ENCODE measurements at places on chromosomes 3 and 15.

GRCh38 chr15:101381671-101382212 lies 86.7 kb upstream of the SNRPA1 start:
- no peak for DNase-seq

GRCh38 chr3:98900265-98901118 lies 1.0 kb downstream of the DCBLD2 start:
- DNase-seq = no peak

DNA sequence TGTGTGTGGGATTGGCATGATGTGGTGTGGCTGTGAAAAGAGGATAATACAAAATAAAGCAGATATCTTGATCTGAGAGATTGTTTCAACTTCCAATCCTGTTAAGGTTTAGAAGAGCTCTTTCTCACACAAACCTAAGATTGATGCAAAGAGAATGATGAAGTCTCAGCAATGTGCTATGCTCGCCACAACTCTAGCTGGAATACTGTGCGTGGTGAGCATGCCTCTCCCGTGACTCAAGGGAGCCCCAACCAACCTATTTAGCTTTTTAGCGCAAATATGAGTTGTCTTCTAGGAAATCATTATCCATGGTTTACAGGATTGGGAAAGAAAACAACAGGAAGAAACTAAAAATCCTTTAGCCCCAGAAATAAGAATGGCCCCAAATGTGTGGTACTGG lies 28.5 kb downstream of the BTLA start:
- DNase-seq = no peak

- DNase-seq = no peak
Observed at GRCh38 chr3:23108451-23109057, 94.6 kb upstream of the UBE2E2 start.

DNA sequence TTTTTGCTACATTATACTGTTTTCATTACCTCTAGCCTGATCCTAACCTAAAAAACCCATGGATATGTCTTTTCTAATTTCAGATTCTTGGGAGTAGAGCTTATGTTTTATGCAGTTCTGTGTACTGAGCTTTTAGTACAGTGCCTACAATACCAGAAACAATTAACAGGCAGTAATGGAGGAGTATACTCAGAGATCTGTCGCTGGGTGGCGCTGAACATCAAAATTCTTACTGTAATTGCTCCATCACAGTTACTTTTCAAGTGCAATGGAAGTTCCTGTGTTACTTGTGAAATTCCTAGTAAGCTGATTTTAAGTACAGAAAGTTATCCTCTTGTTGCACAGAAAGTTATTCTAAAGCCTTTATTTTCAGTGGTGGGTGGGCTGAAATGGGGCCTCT lies 66.9 kb downstream of the RNF13 start:
- no peak for DNase-seq

GRCh38 chr15:23642413-23643044 lies 5.1 kb downstream of the MAGEL2 start:
- no peak for DNase-seq

DNA sequence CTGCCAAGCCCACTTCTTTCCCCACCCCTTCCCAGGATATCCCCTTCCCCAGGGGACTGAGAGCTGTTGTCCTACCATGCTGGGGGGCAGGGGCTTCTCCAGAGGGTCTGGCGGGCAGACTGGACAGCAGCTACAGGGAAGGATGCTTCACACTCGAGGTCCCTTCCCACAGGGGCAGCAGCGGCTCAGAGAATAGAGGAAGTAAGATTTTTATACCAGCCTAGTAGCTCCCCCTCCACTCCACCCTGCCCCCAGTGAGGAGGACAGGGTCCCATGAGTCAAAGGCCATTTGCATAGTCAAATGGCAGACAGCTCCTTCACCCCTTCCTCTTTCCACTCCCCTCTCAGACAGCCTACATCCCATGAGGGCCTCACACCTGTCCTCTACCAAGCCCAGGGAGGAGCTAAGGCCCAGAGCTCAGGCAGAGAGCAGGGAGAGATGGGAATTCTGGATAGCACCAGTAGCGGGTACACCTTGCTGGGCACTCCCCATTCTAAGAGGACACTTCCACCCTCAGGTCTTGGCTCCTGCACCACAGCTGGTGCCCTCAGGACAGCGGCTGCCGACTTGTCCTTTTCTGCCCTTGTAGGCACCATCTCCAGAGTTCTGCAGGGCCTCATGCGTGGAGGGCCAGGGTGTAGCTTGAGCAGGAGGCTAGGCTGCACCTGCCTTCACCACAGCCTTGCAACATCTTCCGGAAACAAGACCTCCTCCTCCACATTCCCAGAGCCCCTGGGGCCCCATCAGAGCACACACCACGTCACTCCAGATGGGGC lies at the start of gene TLR9:
TLR9 (minus strand) TSS at position 194 of the 777 bp plus-strand sequence; CDS start at position 78, 116 bp downstream.
- no peak for DNase-seq

GRCh38 chr15:90340345-90340744 lies 11.7 kb upstream of the ZNF774 start:
- no peak for DNase-seq

- no peak for DNase-seq
Observed at GRCh38 chr15:53512029-53512428, 247.4 kb downstream of the WDR72 start.

- no peak for DNase-seq
Observed at GRCh38 chr15:89144491-89144890, 56.2 kb downstream of the ABHD2 start.

GRCh38 chr3:144011251-144011799 lies 39.7 kb downstream of the DIPK2A start:
- DNase-seq = no peak

DNA sequence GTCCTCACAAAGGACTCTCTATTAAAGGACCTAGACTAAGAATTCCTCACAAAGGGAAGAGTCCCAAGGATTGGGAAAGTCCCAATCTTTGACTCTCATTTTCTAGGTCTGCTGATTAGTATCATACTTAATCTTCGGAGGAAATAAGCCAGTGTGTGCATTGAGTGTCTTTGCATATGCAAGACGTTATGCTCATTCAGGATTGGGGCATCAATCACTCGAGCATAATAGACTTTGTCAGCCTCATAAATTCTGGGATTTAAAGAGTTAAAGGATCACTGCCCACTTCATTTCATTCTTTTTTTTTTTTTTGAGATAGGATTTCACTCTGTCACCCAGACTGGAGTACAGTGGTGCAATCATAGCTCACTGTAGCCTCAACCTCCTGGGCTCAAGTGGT lies 154.3 kb downstream of the RBPMS2 start:
- no peak for DNase-seq

DNA sequence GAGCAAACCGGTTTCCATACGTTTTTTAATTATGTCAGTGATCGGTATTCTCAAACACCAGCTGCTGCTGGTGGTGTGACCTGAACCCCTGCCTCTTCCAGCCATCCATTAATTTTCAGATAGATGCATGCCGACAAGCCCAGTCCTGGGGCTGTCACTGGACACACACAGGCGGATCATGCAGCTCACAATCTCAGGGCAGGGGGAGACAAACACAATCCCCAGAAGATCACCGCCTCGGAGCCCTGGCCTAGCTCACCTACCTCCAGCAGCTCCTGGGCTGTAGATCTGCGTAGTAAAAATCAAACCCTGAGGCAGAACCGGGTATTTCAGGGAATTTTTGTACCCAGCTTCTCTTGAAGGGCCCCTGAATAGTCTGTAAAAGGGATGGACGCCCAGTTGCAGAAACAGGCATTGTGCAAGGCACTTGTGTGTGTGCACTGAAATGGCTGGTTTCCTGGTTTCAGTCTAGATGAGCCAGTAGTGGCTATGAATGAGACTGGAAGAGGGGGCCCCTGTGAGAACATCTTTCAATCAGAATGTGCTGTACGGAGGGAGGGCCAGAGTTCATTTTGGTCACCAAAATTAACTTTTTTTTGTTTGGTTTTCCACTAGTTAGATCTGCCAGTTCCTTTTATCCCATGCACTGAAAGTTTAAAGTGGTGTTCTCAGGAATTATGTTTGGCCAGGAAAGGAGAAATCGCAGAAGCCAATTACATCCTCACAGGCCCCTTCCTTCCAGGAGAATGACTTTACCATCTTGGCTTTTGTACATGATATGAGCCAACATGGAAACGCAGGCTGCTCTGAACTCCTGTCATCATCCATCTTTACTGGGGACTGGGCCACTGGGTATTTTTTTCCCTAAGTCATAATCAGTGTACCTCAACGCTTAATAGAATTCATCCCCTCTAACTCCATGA lies 55.0 kb upstream of the RPL32 start:
- DNase-seq = no peak

GRCh38 chr3:120688121-120688520 lies 6.1 kb upstream of the HGD start:
- DNase-seq = no peak

DNA sequence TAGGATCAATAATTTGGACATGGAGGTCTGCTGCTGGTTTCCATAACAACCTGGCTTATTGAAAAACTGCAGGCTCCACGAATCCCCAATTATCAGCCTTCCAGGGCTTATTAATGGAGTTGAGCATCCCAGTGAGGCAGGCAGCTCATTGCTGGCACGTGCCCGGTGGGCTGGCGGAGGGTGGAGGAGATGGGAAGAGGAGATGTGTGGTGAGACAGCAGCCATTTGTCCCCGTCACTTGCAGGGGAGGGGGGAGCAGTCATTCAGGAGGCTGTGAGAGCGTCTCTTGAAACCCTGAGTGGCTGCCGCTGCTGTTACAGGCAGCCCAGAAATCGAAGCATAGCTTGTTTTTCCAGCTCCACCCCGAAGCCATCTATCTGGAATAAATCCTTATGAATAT lies 70.6 kb downstream of the GAP43 start:
- no peak for DNase-seq

GRCh38 chr3:126436826-126437717 lies 38.6 kb downstream of the ZXDC start:
- no peak for DNase-seq
